ENCODE measurements at places on chromosomes 2 and 18.
A peak's percentile ranks its signal among the peaks of the same experiment; 100 is the strongest.

DNA sequence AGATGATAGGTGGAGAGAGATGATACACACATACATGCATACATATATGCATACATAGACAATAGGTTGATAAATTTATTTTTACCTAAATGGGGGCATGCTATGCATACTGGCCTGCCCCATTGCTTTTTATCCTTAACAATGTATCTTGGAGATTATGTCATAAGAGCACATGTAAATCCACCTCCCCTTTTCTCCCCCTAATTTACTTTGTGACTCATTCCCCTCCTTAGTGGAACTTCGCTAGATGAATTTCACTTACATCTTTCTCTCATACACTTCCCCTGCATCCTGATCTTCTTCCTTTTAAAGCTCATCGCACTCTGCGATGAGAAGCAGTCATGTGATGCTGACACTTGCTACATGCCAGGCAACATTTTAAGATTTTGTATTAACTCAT is 223.6 kb downstream of the C1D start:
- no peaks in the 10 kb centered on the region for H3K36me3 ChIP-seq
- no peaks in the 10 kb centered on the region for H3K27me3 ChIP-seq
- no peaks in the 10 kb centered on the region for H3K4me1 ChIP-seq
- no peak for DNase-seq

DNA sequence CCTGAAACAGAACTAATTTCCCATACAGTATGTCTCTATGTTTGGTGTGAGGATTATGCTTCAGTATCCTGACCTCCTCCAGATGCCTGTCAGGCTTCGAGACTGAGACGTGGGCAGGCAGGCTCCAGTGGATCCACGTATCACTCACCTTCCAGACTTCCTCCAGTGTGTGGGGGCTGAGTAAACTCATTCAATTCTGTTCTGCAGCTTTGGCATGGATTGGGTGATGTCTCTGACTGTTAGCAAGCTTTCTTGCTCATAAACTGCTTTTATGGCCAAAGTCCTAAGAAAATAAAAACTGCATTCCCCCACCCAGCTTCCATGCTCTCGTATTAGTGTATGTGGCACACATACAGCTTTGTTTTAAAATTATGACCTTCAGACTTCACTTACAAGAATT is 53.6 kb downstream of the CCDC93 start:
- H3K4me1 ChIP-seq: no peaks in the 10 kb centered on the region
- no peaks in the 10 kb centered on the region for H3K27me3 ChIP-seq
- H3K36me3 ChIP-seq: peaks cover 58% of the 10 kb centered on the region
- DNase-seq: no peak
- H3K27ac ChIP-seq: no peak overlapping the region

DNA sequence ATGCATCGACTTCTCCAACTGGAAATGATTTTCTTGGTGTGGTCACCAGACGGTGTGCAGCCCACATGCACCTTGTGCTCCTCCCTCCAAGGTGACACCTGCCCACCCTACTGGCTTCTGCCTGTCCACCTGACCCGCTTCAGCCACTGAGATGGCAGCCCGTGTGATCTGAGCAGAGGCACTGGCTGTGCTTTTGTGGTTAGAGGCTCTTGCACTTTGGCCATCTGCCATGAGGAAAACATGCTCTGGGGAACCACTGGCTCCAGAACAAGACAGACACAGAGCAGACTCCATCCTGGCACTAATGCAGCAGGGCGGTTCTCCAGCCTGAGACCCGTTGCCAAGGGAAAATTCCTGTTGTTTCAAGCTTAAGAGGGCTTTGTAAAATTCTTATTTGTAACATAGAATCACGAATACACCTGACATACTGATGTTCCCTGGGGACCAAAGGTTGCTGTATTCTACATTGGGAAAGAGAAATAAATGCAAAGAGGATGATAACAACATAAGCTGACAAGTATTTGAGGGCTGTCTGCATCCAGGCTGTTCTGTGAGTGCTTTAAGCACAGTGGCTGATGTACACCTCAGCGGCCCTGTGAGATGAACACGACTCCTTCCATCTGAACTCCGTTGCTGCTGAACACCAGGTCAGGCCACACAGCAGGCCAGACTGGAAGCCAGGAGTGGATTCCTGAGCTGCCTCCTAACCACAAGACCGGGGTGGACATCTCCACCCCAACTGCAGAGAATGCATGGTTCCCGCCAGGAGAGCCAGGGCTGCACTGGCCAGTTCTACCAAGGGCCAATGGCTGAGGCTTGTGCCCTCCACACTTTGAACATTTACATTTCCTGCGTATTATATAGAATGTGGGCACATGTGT is 820.4 kb downstream of the GALR1 start:
- no peak for DNase-seq
- no peak overlapping the region for H3K27ac ChIP-seq
- H3K4me1 ChIP-seq: peaks cover 5% of the 10 kb centered on the region
- H3K36me3 ChIP-seq: no peaks in the 10 kb centered on the region
- H3K27me3 ChIP-seq: no peaks in the 10 kb centered on the region
- H3K4me3 ChIP-seq: no peak overlapping the region

GRCh38 chr2:26523750-26524149 is 45.8 kb upstream of the OTOF start:
- peaks cover 34% of the 10 kb centered on the region for H3K27me3 ChIP-seq
- H3K4me1 ChIP-seq: no peaks in the 10 kb centered on the region
- no peak overlapping the region for H3K4me3 ChIP-seq

- H3K36me3 ChIP-seq: no peaks in the 10 kb centered on the region
- H3K4me3 ChIP-seq: no peak overlapping the region
- no peak overlapping the region for H3K27ac ChIP-seq
Measured at GRCh38 chr2:204776781-204777559, 231.7 kb downstream of the PARD3B start.

GRCh38 chr2:165627470-165627869 is 158.0 kb downstream of the CSRNP3 start:
- no peak overlapping the region for H3K27ac ChIP-seq
- H3K4me1 ChIP-seq: no peaks in the 10 kb centered on the region
- no peaks in the 10 kb centered on the region for H3K36me3 ChIP-seq

DNA sequence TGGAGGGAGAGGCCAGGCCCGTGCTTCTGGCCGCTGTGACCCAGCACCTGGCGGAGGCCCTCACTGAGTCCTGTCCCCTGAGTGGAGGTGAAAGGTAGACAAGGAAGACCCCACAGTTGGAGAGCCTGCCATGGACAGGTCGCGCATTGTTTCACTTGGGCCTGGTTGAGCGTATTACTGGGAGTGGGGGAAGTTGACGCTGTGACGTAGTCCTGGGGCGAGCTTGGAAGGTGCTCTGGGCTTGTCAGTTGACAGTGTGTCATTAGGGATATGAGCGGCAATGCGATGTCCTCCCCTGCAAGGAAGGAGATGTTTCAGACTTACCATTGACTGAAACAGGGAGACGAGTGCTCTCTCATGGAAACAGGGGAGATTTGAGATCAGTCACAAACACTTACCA is 127.1 kb downstream of the SH3RF3 start:
- H3K36me3 ChIP-seq: no peaks in the 10 kb centered on the region
- peak; percentile 41 for DNase-seq
- no peaks in the 10 kb centered on the region for H3K27me3 ChIP-seq
- H3K4me1 ChIP-seq: peaks cover 31% of the 10 kb centered on the region
- H3K27ac ChIP-seq: no peak overlapping the region
- no peak overlapping the region for H3K4me3 ChIP-seq

DNA sequence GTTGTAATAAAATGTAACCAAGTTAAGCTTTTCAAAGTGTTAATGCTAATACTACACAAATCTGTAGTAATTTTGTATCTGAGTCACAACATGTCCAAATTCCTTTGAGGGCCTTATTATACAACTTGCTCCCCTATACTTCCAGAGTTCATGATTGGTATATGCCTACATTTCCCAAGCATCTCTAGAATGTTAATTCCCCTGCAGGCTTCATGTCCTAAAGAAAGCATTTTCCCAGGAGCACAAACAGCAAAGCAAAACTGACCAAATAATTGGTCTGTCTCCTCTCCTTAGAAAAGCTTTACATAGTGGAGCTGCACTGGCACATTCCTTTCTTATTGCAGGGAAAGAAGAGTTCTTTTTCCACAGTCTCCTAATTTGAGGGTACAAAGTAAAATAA is 3.7 kb downstream of the ALS2 start:
- H3K27ac ChIP-seq: no peak overlapping the region
- H3K36me3 ChIP-seq: no peaks in the 10 kb centered on the region
- no peaks in the 10 kb centered on the region for H3K27me3 ChIP-seq
- no peak for DNase-seq
- H3K4me3 ChIP-seq: no peak overlapping the region

GRCh38 chr2:97712693-97713295 is 582 bp upstream of the ZAP70 start:
- H3K36me3 ChIP-seq: no peaks in the 10 kb centered on the region
- DNase-seq: peak; percentile 76
- H3K4me1 ChIP-seq: no peaks in the 10 kb centered on the region
- peaks cover 5% of the 10 kb centered on the region for H3K27me3 ChIP-seq

All from suprapubic skin (tissue), 4 donors.